ENCODE measurements at places on chromosomes 3 and 15.
A peak's percentile ranks its signal among the peaks of the same experiment; 100 is the strongest.

DNA sequence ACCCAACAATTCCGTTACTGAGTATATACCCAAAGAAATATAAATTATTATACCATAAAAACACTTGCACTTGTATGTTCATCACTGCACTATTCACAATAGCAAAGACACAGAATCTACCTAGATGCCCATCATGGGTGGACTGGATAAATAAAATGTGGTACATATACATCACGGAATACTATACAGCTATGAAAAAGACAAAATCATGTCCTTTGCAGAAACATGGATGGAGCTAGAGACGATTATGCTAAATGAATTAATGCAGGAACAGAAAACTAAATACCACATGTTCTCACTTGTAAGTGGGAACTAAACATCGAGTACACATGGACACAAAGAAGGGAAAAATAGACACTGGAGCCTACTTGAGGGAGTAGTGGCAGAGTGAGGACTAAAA is 185.3 kb downstream of the PYDC2 start:
- DNase-seq: no peak

DNA sequence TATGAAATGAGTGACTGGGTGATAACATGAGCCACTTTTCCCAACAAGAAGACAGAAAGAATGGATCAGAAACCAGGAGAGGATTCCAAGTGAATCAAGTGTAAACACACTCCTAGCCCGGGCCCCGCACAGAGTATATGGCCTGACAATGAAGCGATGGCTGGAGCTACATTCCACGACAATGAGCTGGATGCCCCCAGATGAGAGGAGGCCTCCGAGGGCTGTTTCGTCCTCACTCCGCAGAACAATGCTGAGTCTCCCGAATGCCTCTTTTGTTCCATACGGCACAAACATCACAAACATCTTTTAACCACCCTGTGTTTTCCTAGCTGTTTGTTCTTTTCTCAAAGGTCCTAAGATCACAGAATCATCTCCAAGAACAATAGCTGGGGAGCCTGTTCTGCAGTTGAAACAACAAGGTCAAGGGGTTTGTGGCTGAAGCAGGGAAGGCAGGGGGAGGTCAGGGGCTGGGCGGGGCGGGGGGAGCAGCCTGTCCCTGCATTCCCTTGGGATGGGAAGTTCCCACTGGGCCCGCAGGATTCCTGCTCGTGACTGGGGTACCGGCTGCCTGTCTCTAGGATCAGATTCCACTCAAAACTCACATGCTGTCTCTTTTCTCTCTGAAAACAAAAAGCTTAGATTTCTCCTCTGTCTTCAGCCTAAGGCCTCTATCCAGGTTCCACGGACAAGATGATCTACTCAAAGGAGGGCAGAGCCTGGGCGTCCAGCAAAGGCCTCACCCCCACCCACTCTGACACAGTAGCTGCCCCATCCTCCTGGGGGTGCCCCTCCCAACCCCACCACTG is 151.3 kb downstream of the XXYLT1 start:
- DNase-seq: peak; percentile 66

DNA sequence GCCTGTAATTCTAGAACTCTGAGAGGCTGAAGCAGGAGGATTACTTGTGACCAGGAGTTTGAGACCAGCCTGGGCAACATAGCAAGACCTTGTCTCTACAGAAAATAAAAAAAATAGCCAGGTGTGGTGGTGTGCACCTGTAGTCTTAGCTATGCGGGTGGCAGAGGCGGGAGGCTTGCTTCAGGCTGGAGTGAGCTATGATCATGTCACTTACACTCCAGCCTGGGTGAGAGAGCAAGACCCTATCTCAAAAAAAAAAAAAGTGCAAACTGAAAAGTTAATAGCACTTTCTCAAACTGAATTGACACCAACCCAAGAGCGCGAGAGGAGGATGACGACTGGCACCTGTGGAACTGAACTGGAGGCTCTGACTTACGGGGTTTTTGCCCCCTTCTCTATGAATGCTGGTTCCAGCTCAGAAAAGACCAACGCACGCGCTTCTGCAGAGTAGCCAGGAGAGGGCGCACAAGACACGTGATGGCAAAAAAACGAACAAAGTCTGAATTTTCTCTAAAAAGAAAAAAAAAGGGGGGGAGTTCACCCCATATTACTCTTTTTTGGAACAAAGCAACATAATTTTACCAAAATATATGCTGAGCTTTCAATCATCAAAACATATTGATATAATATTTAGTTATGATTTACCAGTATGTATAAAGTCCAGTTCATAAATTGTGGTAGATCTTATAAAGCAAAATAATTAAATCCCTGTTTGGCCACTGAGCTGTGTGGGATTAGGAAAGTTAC is 23.7 kb downstream of the CFAP92 start:
- no peak for DNase-seq

- no peak for DNase-seq
Observed at GRCh38 chr15:89790661-89791060, 14.5 kb downstream of the MESP2 start.

- no peak for DNase-seq
Observed at GRCh38 chr3:2908693-2909351, 201.4 kb downstream of the IL5RA start.

DNA sequence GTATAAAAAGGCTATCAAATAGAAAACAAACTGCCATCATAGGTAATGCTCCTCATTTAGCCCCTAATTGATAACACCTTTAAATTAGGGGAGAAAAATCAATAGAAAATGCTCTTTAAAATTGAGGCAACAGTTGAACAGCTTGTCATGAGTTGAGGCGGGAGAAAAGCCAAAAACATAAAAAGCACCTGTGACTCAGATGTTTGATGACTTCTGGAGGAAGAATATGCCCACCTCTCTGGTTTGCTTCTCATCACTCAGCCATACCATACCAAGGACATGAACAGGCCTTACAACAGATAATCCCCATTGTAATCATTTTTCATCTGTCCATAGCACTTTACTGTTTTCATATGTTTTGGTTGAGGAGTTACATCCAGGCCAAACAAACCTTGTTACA is 246.0 kb downstream of the MYRIP start:
- DNase-seq: no peak

DNA sequence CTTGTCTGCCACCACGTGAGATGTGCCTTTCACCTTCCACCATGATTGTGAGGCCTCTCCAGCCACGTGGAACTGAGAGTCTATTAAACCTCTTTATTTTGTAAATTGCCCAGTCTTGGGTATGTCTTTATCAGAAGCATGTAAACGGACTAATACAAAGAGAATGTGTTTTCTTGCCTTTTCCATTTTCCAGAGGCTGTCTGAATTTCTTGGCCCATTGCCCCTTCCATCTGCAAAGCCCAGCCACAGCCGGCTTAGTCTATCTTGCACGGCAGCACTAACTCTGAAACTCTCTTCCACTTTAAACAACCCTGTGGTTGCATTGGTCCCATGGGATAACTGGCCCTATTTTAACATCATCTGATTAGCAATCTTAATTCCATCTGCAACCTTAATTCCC is 215.3 kb downstream of the LRTM1 start:
- no peak for DNase-seq

DNA sequence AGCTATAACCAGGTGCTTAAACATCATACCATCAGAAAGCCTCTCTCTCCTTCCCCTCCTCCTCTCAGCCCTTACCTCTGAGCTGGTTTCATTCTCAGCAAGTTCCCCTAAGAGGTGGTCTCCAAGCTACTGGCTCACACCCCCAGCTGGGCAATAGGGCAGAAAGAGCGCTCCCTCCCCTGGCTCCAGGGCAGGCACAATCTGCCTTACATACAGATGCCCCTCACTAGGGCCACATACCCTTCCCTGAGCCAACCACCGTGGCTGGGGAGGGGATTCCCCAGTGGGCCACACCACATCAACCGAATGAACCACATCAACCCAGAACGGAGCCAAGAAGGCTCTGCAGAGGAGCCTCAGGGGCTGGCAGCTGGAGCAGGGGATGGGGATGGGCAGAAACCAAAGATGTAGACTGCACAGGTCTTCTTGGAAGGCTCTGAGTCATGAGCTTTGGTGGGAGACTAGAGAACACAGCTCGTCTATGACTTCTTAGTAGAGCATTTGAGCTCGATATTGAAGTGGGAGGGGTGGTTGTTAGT is 4.6 kb upstream of the FBLN2 start:
- DNase-seq: no peak

- no peak for DNase-seq
Observed at GRCh38 chr3:156644958-156645357, 29.4 kb upstream of the TIPARP start.

GRCh38 chr3:127151251-127151564 is 41.7 kb upstream of the PRR23E start:
- no peak for DNase-seq

DNA sequence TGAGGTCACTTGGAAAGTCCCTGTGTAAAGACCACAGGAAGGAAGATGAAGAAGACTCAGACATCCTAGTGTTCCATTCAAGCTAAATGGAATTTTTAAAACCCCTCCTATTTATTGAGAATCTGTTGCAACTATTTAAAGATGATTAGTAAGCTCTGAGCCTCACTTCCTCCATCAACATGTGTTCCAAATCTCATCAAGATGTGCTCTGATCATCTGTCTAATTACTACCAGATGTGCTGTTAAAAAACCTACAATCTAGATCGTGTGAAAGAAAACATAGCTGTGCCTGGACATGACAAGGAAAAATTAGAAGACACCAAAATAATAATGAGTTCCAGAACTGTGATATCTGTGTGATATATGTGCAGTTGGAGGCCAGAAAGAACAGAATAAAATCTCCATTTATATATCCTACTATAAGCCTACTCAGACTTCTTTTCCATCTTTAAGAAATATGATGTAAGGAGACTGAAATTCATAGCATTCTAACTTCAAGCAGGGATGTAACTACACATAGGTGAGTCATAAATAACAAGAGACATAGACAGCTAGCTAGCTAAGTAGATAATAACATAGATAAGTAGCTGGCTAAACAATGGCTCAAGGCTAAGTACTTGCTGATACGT is 7.8 kb downstream of the XPC start:
- peak; percentile 29 for DNase-seq

DNA sequence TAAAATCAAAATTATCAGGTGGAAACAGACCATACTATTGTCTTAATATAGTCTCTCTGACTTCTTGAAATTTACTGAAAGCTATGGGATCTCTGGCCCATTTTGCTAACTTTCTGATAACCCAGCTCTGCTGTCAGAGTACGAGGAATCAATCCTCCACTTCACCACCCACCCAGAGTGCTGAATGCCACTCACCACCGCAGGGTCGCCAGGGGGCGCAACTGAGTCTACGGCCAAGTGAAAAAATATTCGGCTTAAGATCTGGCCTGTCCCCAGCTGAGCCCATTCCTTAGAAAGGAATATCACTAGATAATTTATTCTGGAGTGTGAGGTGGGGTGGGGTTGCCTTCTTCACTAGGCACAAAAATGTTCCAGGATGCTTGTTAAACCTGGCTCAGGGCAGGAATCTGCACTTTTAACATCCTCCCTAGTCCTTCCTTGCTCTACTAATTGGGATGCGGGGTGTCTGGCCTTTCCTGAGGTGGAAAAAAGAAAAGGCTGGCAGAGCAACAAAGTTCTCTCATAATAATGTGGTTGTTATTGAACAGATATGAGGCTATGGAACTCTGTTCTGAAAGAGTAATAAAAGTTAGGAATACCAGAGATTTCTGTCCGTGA is 520.6 kb downstream of the MFSD1 start:
- DNase-seq: no peak

All from AG04450 (cell line).